ENCODE measurements at places on chromosomes 11 and 22. TPM values are rescaled to one million over a fixed set of nuclear protein-coding genes. Genes with fewer than 3 reads are reported as not detected.
A peak's percentile ranks its signal among the peaks of the same experiment; 100 is the strongest.

KCNJ1 gene
- not detected for total RNA-seq

LRP5 gene
- 15.6 TPM for total RNA-seq

ACCS gene
- total RNA-seq = 4.9 TPM

LGR4 gene
- total RNA-seq = 0.42 TPM

PCSK7 gene
- 140 TPM for total RNA-seq

SLC22A8 gene
- total RNA-seq = not detected

TPST2 gene
- total RNA-seq = 61.6 TPM

KRTAP5-2 gene
- total RNA-seq = not detected

PRCP gene
- total RNA-seq = 17.3 TPM

ZNF214 gene
- not detected for total RNA-seq

OR4A16 gene
- not detected for total RNA-seq

IRF7 gene
- total RNA-seq = 146 TPM

OR2AG2 gene
- not detected for total RNA-seq

- no peak for DNase-seq
Measured at GRCh38 chr11:70049045-70049444, 29.1 kb upstream of the ANO1 start.

DNA sequence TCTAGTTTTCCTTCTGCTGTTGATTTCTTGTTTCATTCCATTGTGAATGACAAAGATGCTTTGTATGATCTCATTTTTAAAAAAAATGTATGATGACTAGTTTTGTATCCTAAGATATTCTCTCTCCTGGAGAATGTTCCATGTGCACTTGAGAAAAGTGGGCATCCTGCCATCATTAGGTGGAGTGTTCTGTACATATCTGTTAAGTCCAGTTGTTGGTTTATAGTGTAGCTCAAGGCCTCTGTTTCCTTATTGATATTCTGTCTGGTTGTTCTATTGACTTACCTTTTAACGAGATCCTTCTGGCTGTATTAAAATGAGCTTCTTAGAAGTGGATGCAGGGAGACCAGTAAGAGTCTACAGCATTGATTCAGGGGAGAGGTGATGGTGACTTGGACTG, 35.2 kb downstream of the SGSM1 start:
- no peak for DNase-seq

- no peak for DNase-seq
Measured at GRCh38 chr11:16226245-16226644, 130.1 kb downstream of the SOX6 start.

- no peak for DNase-seq
Measured at GRCh38 chr11:107757661-107758060, 45.8 kb upstream of the SLN start.

DNA sequence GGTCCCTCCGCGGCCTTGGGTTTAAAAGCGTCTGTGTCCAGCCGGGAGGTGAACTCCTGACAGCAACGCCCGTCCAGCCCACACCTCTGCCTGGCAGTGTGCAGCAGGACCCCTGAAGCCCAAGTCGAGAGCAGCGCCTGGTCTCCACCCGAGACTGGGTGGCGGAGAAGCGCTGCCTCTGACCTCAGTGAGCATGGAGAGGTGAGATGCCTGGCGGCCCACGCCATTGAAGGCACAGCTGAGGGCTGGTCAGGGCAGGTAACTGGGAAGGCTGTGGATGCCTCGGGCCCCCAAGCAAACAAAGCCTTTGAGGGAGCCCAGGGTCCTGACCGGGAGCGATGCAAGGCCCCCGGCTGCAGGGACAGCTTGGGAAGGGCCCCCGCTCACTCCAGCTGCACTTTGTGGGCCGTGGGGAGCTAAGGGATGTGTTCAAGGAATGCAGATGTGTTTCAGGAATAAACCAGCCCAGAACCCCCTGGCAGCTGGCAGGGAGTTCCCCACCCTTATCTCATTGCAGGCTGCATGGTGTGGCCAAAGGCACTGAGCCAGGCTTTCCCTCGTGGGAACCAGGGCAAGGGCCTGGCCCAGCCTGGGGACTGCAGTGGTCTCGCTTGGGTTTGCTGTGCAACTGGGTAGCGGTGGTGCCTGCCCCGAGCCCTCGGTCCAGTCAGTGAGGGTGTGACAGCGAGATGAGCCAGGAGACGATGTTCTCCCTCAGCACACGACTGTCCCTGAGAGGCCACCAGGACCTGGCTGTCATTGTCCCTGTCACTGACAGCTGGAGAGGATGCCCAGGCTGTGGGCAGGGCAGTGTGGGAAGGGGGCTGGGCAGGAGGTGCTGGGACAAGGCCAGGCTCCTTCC, 92.5 kb downstream of the WNT7B start:
- DNase-seq = no peak

- no peak for DNase-seq
Measured at GRCh38 chr11:44658506-44658850, 68.3 kb upstream of the TSPAN18 start.

GRCh38 chr11:120030411-120030810, 107.5 kb downstream of the TRIM29 start:
- DNase-seq = peak; percentile 37

- DNase-seq = peak; percentile 81
Measured at GRCh38 chr11:65078151-65078550, 5.7 kb downstream of the CDCA5 start.

GRCh38 chr11:13008625-13009475, at the start of gene RASSF10:
Gene RASSF10 (plus strand): TSS chr11:13009316. CDS start chr11:13009577, 261 bp downstream.
- DNase-seq = no peak

DNA sequence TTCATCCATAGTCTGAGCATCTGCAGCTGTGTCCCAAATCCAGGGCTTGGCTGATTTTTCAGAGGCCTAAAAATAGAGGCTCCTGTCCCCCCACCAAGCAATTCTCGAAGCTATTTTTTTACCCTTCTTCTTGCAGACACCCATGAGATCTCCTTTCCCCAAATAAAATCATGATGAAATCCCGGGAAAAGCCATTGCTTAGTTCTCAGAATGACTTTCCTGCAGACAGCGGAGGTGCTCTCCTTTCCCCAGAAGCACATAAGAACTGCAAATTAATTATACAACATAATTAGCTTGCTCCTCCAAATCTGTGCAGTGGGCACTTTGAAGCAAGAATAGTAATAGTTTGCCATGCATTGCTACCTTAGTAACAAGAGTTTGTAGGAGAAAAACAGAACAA, 83.6 kb upstream of the ASPHD2 start:
- DNase-seq = no peak

GRCh38 chr22:45999379-45999971, 22.5 kb upstream of the WNT7B start:
- no peak for DNase-seq

DNA sequence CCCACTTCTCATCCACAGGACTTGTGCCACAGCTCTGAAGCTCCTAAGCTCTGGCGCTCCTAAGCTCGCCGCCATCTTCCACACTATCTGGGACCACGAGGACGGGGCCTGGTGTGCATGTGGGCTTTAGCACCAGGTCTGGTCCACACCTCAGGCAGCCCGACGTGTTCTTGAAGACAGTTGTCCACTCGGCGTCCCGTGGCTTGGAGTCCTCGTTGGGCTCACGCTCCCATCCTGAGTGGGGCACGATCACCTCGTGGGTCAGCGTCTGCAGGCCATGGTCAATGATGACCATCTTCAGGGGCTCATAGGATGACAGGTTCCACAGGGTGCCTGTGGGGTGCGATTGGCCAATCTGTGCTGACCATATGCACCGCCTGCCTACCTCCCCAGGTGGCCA, 37.1 kb upstream of the TXNRD2 start:
- no peak for DNase-seq

GRCh38 chr22:22422629-22423112, 85.9 kb downstream of the ZNF280B start:
- DNase-seq = peak; percentile 80

DNA sequence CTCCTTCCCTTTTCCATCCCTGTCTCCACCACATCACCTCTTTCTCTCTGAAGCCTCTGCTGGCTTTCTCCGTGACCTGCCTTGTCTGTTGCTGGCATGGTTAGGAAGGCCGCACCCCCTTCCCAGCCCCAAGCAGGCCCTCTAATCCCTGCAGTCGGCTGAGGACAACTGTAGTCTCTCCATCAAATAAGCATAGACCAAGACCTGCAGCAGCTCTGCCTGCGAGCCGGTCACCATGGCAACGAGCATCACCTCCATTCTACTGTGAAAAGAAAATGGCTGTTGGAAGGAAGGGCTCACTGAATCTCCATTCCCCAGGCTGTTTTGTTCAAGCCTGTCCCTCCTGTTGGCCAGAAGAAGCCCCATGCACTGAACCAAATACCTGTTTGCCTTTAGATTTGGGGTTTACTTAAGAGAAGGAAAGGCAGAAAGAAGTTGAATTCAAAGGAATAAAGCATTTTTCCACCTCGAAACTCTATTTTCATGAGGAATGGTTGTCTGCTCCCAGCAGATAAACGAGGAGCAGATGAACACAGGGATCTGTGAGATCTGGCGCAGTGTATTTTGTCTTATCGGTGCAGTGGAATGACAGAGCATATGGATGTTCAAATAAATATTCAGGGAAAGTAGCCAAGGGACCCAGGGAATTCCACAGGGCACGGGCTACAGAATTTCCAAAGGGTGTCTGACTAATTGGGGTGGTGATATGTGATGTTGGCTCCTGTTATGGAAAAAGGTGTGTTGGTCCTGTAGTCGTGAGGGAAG, 113.1 kb upstream of the TTC12 start:
- no peak for DNase-seq

- peak; percentile 36 for DNase-seq
Measured at GRCh38 chr22:22787151-22787550, 100.5 kb upstream of the IGLL5 start.

DNA sequence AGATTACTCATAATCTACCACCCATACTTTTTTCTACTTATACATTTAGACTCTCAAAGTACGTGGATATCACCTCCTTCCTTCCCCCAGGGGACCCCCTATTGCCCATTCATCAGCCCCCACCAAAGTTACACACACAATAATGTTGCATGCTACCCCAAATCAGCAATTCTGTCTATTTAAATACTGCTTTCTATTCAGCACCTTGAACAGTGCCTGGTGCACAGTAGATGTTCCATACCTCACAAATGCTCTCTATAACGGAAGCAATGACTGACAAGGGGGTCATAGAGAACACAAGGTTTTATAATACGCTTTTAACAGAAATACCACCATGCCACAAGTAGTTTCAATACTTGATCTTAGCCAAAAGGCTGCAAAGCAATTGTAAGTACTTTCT, 370.7 kb downstream of the MIAT start:
- DNase-seq = no peak

DNA sequence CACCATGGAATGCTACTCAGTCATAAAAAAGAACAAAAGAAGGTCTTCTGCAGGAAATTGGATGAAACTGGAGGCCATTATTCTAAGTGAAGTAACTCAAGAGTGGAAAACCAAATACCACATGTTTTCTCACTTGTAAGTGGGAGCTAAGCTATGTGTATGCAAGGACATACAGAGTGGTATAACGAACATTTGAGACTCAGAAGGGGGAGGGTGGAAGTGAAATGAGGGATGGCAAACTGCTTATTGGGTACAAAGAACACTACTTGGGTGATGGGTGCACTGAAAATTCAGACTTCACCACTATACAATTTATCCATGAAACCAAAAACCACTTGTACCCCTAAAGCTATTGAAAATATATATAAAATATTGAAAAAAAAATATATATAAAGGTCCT, 13.4 kb upstream of the CAT start:
- no peak for DNase-seq

- DNase-seq = no peak
Measured at GRCh38 chr11:64729851-64730382, 6.9 kb upstream of the NRXN2 start.

- DNase-seq = no peak
Measured at GRCh38 chr22:42432818-42433217, 615 bp upstream of the NFAM1 start.

GRCh38 chr11:125338886-125339811, 156.9 kb downstream of the FEZ1 start:
- no peak for DNase-seq

GRCh38 chr22:37443977-37444376, 16.7 kb upstream of the ELFN2 start:
- no peak for DNase-seq

DNA sequence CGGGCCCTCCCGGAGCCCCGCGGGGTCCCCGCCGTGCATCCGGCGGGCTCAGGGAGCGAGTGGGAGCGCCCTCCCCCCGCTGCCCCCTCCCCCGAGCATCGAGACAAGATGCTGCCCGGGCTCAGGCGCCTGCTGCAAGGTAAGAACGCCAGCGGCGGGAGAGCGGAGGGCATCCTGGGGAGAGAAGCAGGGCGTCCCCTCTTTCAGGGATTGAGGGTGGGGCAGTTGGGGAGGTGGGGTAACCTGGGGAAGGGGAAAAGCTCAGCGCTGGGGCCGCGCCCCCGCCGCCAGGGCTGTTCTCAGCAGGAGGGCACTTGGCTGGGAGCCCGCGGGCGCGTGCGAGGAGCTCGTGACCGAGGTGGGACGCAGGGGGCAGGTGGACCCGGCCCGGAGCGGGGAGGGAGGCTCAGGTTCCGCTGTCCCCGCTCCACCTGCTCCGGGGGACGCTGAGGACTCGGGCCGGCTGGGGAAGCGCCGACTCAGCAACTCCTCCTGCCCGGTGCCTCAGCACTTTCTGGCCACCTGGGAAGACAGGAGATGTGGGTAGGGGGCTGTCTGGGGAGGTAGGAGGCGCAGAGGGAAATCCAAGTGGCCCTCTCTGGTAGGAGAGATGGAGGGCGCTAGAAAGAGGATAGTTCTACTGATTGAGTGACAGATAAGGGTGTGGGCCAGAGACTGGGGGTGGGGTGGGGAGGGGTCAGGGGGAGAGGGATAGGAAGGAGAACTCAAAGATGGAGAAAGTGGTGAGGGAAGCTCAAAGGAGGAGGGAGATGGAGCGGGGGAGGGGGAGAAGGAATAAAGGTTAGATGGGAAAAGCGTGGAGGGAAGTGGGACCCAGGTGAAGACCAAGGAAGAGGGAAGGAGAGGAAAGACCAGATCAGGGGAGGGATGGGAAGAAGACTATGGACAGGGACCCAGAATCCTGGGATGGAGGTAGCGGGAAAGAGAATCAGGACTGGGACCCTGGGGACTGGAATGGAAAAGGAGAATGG, 726 bp downstream of the RTN4RL2 start:
- DNase-seq = no peak

DNA sequence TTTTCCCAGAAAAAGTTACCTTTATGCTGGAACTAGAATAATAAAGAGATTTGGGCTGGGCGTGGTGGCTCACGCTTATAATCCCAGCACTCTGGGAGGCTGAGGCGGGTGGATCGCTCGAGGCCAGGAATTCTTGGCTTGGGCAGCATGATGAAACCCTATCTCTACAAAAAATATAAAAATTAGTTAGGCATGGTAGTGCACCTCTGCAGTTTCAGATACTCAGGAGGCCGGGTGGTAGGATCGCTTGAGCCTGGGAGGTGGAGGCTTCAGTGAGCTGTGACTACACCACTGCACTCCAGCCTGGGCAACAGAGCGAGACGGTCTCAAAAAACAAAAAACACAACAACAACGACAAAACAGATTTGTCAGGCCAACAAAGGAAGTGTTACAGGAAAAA, 119.3 kb upstream of the OR9Q1 start:
- DNase-seq = no peak

- DNase-seq = no peak
Measured at GRCh38 chr11:117462183-117462863, 134.7 kb downstream of the CEP164 start.

GRCh38 chr22:23033116-23033905, 37.0 kb upstream of the GNAZ start:
- DNase-seq = peak; percentile 12
